ENCODE measurements at places on chromosomes 4 and X.
A peak's percentile ranks its signal among the peaks of the same experiment; 100 is the strongest.

DNA sequence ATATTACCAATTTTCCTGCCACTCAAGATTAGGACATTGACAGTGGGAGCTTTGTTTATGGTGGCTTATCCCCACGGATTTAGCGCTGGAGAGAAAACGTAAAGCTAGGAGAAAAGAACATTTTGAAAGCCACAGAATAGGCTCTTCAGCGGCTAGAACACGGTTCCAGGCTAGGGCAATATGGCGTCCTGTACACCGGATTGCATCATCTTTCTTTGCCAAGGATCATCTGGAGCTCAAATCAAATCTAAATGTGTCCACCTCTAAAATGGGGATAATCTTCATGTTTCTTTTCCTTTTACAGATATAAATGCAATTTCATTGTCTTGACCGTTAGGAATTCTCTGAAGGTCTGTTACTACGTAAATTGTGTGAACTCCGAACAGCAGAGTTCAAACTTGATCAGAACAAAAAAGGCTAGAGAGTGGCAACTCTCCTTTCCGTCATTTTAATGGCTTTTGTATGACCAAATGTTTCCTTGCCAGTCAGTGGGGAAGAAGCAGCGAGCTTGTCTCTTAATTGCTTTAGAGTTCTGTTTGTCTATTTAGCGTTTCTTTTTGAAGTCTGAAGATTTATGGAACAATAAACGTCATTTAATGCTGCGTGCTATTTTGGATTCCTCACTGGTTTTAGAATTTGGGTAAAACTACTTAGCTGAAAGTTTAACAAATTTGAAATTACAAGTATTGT lies 2.6 kb upstream of the WWC2 start:
- DNase-seq = no peak

GRCh38 chr4:88409206-88409605 lies 30.6 kb downstream of the HERC6 start:
- DNase-seq = no peak

- DNase-seq = peak; percentile 59
Measured at GRCh38 chr4:1289207-1290164, at the start of gene MAEA. TSS of gene MAEA (plus strand) at chr4:1289891. CDS start at chr4:1289914, 23 bp downstream.

DNA sequence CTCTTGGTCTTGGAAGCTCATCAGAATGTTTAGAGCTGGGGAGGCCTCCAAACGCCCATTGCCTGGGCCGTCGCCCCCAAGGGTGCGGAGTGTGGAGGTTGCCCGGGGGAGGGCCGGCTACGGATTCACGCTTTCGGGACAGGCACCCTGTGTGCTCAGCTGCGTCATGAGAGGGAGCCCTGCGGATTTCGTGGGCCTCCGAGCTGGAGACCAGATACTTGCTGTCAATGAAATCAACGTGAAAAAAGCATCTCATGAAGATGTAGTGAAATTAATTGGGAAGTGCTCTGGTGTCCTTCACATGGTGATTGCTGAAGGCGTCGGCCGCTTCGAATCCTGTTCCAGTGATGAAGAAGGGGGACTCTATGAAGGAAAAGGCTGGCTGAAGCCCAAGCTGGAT lies 23.3 kb downstream of the RGS12 start:
- DNase-seq = no peak

GRCh38 chrX:42696536-42697124 lies 81.3 kb downstream of the PPP1R2C start:
- DNase-seq = no peak

DNA sequence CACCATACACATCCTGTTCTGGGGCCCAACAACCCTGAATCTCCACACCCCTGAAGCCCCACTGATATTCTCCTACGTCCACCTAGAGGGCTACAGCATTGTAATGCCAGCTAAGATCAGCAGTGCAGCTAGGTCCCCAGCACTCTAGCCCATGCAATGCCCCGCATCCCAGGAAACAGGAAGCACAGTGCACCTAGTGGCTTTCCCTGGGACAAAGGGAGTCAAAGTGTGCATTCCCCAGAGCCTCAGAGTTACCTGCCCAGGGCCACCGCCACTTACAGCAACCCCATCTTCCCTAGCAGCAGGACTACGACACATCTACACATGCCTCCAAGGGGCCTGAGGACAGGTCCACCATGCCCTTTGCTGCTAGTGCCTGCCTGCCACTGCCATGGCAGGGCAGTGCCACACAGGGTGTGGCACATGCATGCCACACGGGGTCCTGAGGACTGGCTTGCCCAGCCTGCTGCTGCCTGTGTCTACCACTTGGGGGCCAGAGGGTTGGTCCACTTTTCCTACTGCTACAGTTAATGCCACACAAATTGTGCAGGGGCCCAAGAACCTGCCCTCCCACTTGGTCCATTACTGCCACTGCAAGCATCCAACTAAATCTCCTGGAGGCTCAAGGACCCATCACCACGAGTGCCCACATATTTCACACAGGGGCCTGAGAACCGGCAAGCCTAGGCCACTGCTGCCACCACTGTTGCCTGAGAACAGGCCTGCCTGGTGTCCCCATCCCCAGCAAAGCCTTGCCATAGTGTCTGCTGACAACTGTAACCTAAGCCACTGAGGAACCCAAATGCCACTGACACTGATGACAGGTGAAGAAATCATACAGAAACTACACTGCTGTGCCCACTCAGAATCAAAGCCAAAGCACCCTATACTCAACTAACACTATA lies 23.7 kb downstream of the TLR6 start:
- DNase-seq = no peak

- no peak for DNase-seq
Measured at GRCh38 chr4:107692202-107692601, 27.8 kb downstream of the PAPSS1 start.

DNA sequence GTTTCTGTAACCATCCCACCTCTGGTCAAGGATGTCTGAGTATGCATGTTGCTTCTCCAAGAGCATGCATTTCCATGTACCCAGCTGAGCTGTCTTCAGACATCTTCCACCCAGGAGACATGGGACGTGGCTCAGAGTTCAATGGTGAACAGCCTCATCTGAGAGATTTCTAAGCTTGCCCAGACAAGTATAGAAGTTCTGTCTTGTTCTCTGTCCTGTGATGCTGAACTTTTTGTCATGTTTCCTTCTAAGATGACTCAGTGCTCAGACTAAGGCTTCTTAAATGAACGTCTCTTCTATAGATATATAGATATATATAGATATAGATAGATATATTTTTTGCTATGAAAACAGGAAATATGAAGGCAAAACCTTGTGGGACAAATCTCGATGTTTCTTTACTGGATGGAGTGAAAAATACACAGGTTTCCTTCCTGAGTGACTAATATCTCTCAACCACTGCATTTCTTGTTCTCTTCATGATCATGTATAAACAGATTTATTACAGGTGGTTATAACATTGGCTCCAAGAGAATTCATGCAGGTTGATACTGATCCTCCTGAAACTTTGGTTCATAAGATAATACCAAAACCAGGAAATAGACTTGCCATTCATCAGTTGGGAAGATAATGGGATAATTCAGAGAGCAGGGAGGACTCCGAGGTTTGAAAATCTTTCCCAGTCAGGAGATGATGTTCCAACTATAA lies 168.2 kb downstream of the ZNF518B start:
- no peak for DNase-seq

- DNase-seq = no peak
Measured at GRCh38 chr4:75016472-75016871, 83.6 kb downstream of the PARM1 start.

GRCh38 chr4:592825-593520 lies 16.9 kb upstream of the TMEM271 start:
- DNase-seq = no peak
